Left ventricle myocardium superior (tissue), 1 donor: ENCODE measurements at places on chromosomes 11 and 22.

DNA sequence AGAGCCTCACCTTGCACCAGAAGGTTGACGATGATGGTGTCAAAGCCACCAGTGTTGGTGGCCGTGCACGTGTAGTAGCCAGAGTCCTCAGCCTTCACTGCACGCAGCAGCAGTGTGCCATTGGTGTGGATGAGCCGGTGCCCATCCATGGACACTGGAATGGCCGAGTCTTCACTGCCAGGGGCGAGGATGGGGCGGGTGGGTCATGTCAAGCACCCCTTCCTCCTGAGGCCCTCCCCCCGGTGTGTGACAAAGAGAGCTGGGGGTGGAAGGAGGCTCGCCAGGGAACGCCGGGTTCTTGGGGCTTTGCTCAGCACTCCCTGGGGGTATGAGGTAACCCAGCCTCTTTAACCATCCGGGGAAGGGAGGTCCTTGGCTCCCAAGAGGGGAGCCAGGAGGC lies 111.6 kb downstream of the CEP164 start:
- DNase-seq: no peak

DNA sequence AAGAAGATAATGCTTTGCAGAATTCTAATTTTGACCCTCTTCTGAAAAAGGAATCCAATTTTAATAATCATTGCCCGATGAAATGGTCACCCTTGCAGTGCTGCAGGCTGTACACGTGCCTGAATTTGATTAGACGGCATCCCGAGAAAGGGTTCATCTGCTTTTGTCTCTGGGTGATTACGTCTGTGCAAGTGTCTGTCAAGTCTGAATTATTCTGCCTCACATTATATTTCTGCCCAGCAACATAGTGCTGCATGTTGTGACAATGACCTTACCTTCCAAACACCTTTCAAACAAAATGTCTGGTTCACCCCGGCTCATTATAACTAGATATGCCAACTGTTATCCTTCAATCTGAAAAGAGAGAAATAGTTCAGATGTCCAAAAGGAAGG lies 164.1 kb downstream of the MAML2 start:
- no peak for DNase-seq

- DNase-seq: no peak
These were observed 27.0 kb upstream of the SORL1-AS1 start for GRCh38 chr11:121479698-121480238.

DNA sequence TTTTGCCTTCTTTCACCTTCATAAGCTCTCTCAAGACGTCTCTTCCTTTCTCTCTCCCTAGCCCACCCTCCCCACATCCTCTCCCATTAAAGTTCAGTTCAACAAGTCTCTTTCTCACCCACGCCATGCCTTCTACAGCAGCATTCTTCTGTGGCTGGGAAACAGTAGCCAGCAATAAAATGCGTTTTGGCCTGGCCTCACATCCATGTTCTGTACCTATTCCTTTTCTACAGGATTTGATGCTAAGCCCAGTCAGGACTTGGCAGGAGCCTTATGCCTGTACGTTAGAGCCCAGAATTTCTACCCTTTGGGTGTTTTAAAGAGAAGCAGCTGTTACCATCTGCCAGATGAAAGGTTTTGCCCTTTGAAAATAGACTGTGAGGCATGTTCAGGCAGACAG lies 7.1 kb upstream of the CD44 start:
- DNase-seq: no peak

DNA sequence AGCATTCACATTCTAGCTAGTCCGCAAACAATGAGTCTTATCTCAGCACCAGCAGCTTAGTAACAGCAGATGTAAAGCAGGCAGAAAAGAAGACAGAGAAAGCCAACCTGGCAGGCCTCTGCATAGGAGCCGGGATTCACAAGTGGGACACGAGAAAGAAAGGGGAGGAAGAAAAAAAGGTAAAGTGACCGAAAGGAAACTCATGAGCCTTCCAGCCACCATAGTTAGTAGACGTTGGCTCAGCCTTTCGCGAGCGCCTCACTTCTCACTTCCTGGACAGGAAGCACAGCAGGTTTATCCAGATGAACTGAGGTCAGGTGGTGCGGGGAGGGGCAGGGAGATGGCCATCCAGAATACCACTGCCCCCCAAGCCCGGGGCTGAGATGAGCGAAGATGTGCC lies 19.7 kb upstream of the KAT5 start:
- DNase-seq: no peak

GRCh38 chr11:117814766-117815261 lies 9.7 kb downstream of the FXYD2 start:
- DNase-seq: peak; percentile 83

- DNase-seq: peak; percentile 6
These were observed 103.6 kb upstream of the ANO1 start for GRCh38 chr11:69974528-69974927.

- DNase-seq: no peak
These were observed 21.0 kb downstream of the OR5M11 start for GRCh38 chr11:56522008-56522407.

DNA sequence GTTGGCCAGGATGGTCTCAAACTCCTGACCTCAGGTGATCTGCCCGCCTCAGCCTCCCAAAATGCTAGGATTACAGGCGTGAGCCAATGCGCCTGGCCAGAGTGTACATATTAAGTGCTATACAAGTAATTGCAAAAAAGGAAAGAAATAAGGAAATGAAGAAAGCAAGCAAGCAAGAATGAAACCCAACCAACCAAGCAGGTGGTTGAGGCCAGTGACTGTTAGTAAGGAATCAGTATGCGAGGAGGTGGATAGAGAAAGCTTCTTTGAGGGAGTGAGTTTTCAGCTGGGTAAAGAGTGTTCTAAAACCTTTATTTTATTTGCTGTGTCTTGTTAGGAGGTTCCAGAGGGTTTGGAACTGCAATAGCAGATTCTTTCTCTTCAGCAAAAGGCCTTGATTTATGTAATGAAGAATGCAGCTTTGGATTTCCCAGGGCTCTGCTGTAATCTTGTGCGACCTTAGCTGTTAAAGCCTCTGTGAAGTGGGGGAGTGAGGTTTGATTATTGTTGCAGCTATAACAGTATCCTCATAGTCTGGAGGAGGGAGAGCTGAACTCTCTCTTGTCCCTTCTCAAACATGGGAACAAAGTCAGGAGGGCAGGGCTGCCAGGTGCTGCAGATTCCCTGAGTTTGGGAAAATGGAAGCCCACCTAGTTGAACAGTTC lies 5.7 kb downstream of the AMPD3 start:
- DNase-seq: no peak

DNA sequence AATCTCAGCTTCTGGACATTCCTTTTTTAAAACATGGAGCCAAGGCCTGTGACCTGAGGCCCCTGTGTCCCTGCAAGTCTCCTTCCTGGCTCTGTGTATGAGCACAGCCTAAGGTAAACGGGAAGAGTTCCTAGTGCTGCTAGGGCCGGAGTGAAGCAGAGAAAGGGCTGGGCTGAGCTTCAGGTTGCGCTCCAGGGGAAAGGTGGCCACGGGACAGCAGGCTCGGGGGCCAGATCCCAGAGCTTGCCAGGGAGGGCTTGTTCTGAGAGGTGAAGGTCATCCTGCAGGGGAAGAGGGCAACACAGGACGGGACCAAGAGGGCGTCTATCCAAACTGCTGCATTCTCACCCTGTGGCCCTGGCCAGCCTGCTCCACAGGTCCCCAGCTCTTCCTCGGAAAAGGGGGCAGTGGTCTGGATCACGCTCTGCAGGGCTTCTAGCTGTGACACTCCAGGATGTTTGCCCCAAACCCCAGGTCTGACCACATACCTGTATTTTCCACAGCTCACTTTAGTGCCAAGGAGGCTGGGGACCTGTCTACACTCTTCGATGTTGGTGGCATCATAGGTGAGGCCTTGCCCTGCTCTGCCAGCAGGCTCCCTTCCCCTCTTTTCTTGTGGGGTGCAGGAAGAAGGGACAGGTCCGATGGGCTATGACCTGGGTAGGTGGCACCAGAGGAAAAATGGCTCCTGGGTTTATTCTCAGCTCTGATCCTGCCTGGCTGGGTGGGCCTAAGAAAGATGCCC lies 20.4 kb downstream of the SLC37A2 start:
- DNase-seq: no peak

DNA sequence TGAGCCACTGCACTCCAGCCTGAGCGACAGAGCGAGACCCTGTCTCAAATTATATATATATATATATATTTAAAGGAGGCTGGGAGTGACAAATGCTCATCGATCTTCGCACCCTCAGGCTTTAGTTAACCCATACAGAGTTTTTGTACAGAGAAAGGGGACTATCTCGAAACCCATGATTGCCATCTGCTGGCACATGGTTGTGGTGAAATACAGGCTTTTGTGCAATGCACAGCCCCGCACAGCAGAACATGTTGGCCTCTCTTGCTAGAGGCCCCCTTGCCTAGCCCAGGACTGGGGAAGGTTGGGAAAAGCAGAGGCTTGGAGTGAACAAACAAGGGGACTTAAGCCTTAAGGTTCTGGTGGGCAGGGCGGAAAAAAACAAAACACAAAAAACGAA lies 3.6 kb downstream of the MYBPC3 start:
- DNase-seq: peak; percentile 21

- peak; percentile 79 for DNase-seq
These were observed 68.1 kb downstream of the LRRC32 start for GRCh38 chr11:76602431-76602861.
